ENCODE measurements at places on chromosomes 12 and 14.
A peak's percentile ranks its signal among the peaks of the same experiment; 100 is the strongest.

DNA sequence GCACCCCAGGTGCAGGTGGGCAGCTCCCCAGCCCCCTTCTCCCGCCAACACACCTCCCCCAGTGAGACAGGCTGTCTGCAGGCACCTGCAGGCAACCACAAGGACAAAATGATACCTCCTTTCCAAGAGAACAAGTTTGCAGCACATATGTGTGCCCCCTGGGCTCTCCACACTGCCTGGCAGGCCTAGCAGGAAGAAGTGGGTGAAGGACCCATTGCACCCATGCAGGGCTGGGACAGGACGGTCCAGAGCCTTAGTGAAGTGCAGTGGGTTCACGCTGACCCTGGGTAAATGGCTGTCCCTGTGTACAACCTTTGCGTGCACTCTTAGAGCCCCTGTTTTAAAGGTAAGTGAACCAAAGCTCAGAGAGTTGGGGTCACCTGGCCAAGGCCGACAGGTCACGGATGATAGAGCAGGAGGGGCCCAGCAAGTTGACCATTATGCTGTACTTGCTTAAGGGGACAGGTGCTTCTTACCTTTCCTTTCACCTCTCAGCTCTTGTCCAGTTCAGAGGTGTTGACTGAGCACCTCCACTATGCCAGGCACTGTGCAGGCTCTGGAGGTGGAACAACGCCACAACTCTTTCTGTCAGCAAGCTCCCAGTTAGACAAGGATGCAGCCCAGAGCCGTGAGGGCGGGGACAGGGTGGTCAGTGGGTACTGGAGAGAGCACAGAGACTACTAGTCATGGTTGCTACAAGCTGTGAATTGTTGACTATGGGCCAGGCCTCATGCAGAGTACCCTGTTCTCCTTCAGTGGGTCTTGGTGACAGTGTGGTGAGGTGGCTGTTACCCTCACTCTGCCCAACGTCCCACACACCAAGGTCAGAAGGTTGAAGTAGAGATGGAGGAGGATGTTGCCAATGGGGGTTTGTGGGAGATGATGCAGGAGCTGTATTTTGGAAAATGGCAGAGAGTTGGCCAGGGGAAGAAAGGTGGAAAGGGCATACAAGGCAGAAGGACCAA, 125.9 kb downstream of the PAPOLA start:
- no peak for DNase-seq

DNA sequence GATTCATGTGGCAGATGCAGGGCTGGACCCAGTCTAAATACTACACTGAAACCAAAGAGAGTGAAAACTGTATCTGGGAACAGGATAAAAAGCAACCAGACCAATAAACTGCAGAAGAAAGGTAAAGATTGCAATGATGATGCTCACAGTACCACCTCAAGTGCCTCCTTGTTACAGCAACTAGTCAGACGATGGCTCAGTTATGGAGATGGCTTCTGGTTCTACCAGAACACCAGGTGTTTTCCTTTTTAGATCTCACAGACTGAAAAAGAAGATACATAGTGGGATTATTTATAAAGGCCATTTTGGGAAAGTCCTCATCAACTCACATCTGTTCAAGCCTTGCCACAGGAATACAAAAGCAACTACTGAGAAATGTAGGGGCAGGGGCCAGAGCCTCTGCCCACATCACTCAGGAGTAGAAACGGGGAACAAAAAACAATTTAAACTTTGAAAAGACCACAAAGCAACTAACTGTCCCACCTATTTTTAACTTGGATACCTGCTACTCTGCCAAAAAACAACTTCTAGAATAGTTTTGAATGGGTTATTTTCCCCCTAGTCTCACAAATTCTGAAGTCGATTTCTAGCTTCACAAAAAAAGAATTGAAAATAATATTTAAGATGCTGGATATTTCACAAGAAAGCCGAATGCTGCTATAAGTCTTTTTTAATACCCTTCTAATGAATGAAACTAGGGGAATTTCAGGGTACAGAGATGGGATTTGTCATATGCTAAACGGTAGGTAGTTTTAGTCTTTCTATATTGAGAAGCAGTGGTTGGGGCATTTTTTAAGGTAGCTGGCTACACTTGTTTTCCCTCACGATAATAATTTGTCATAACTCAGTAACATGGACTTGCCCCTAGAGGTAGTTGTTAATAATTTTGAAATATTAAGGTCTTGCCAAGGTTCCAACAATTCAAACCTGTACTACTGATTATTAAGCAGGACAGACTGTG, 197.2 kb upstream of the TMPO start:
- DNase-seq = no peak

DNA sequence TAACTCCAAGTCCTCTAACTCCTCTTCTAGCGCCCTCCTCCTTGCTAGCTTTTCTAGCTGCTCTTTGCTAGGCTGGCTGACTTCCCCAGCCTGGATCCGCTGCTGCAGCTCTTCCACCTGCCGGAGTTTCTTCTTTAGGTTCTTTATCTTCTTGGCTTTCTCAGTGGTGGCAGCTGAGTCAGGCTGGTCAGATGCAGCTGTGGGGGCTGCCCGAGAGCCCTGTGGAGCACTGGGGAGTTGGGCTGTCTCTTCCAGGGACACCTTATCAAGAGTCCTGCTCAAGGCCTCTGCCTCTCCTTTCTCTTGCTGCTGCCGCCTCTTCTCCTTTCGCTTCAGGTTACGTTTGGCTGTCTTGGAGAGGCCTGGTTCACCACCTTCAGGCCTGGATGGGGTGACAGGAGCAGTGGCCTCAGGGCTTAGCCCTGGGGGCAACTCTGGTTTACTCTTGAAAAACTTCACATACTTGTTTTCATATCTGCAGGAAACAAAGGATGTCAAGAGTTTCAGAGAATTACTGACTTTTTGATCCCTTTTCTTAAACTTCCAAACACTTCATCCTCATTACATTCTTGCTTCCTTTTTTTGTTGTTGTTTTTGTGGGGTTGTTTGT, 25.7 kb downstream of the PYM1 start:
- DNase-seq = no peak

GRCh38 chr12:101115326-101115725, 94.7 kb downstream of the SLC5A8 start:
- DNase-seq = no peak

DNA sequence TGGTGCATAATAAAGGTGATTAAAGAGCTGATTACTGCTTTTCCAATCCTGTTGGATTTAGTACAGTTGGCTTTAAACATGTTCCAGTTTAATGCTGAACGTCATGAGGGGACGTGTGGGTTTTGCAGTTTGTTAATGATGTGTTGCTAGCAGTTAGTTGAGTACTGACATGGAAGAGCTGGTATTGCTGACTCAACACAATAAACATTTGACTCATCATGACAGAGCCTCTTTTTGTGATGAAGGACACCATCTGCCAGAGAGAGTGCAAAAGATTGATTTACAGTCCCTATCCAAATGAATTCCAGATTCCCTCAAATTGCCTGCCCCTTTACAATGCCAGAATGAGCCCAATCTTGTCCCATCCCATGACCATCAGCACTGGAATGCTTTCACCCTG, 346.2 kb upstream of the PRICKLE1 start:
- no peak for DNase-seq

DNA sequence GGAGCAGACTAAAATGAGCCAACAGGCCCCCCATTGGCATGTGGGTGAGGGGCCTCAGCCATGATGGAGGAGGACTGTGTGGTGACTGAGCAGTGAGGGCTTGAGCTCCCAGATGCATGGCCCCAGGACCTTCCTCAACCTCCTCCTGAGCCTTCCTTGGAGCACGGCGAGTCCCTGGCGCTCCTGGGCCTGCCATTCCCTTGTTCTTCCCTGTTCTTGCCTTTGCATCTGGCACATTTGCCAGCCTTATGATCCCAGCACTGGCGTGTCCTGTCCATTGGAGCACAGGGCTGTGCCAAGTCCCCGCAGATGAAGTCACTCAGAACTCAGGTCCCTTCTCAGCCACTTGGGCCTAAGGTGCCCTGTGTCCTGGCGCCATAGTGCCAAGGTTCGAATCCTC, 40.3 kb upstream of the MEG3 start:
- DNase-seq = no peak

DNA sequence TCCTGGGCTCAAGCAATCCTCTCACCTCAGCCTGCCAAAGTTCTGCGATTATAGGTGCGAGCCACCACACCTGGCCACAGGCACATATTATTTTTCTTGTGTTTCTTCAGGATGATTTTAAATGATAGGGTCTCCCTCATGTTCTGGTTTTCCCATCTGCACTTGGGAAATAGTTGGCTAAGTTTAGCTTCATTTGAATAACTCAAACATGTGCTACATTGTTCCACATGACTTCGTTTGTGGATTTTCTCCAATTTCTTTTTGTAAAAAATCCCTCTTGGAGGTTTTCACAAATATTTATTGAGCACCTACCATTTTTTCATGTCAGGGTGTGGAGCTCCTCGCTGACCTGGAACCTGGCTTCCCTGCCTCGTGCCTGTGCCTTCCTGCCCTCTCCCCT, 55.2 kb upstream of the GNPNAT1 start:
- no peak for DNase-seq

DNA sequence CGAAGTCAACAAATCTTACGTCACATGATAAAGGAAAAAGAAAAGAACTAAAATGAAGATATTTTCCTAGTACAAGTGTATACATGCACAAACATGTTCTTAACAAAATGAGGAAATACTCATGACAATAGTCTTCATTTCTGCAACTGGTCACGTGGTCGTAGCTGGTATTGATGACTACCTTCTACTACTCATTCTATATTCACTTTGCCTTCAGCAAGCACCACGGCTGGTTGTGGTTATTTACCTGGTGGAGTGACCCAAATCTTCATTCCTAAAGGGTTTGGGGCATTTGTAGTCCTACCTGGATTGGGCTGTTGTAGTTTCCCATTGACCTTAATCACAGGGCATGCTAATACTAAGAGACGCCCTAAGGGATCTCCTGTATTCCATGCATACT, 51.2 kb downstream of the FIGNL2 start:
- DNase-seq = no peak

DNA sequence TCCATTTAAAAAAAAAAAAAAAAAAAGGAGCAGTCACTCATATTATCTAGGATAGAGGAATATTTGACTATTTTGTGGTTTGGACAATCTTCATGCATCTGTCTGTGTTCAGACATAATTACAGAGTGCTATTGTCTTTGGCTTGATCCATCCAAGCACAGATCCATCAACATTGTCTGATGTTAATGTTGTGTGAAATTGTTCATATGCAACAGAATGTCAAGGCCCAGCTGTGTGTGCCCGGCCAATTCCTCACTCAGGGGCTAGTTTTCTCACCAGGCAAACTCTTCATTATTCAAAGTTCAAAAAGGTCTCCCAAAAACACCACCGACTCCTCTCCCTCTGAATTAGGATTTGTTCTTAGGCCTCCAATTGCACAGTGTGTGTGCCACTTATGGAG, 324.9 kb upstream of the TMTC1 start:
- DNase-seq = no peak

- DNase-seq = no peak
These were observed 430.4 kb downstream of the NPAS3 start for GRCh38 chr14:33369041-33369440.

GRCh38 chr14:93943052-93943451, 15.9 kb downstream of the FAM181A start:
- DNase-seq = no peak

GRCh38 chr12:128702371-128702770, 121.4 kb downstream of the SLC15A4 start:
- no peak for DNase-seq

DNA sequence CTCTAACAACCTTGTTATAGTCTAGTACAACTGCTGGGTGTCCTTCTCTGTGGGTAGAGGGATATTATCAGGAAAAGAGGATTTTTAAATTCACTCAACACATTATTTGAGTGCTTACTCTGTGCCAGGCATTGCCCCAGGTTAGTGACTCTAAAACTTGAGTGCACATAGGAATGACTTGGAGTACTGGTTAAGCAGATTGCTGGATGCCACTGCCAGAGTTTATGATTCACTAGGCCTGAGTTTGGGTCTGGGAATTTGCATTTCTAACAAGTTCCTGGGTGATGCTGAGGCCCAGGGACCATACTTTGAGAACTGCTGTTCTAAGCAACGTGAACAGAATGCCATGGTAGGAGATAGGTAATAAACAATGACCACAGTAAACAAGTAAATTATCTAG, 96.6 kb downstream of the CFAP54 start:
- DNase-seq = no peak

- no peak for DNase-seq
These were observed 134.1 kb upstream of the OTX2 start for GRCh38 chr14:56944397-56944796.

GRCh38 chr12:110343114-110343513, 60.4 kb downstream of the ANAPC7 start:
- DNase-seq = no peak

- DNase-seq = no peak
These were observed 38.4 kb downstream of the AKAP6 start for GRCh38 chr14:32367516-32367915.

GRCh38 chr12:10673659-10674384, at the start of gene STYK1:
TSS of gene STYK1 (minus strand) at chr12:10674052. CDS start at chr12:10634618, 39,434 bp downstream.
- DNase-seq = peak; percentile 88

- no peak for DNase-seq
These were observed 5.3 kb downstream of the LRP1-AS start for GRCh38 chr12:57142121-57142520.

DNA sequence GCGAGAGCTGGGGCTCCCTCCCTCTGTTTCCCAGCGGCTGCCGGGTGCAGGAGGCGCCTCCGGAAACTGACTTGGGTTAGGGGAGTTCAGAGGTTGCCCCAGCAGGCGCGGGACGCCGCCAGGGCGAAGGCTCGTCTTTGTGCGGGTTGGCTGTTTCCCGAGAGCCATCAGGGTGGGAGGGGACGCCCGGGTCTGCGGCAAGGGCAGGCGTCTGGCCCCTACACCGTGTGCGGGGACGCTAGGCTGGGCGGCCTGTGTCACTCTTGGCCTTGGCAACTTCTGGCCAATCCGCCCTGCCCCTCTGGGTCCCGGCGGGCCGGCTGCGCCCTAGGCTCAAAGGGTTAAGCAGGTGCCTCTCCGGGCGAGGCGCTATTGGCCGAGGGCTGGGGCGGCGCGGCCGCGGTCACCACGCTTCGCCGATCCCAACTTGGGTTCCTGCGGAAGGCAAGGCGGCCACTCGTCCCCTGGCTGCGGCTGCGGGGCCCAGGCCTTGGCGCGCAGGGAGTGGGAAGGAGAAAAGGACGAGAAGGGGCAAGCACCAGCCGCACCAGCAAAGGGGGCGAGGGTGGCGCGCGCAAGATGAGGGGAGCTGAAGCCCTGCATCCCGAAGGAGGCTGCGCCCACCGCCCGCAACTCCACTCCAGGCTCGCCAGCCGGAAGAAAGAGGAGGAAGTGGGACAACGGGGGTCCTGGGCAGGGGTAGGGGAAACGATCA, 5.6 kb upstream of the NPAS3 start:
- DNase-seq = no peak

GRCh38 chr12:109567296-109567695, 6.0 kb downstream of the MMAB start:
- DNase-seq = no peak

GRCh38 chr12:114789276-114789675, 105.3 kb upstream of the TBX3 start:
- no peak for DNase-seq

GRCh38 chr12:27969624-27970400, 2.7 kb downstream of the PTHLH start:
- DNase-seq = peak; percentile 68

- DNase-seq = no peak
These were observed 10.2 kb downstream of the PSMC1 start for GRCh38 chr14:90266441-90267154.

- no peak for DNase-seq
These were observed 13.8 kb downstream of the RAD51B start for GRCh38 chr14:67833403-67833802.
